ENCODE measurements at places on chromosomes 2 and 18.

DNA sequence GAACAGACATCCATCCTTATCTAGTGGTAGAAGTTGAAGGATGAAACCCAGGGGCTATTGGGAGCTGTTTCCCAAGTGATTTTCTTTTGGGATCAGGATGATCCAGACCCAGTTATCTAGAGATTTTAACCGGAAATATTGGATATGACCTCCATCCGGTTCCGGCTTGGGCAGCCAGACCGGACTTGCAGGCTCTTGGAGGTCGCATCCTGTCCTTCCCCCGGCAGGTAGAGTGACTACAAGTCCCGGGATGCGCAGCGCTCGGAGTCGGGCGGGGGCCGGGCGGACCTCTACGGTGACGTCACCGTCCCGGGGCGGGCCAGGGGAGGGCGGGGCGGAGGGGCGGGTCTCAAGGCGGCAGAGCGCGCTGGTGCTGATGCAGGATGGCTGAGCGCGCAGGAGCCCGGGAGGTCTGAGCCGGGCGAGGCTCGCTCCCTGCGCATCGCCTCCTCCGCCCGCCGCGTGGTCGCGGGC is at the start of gene KIF5C:
Gene KIF5C, plus strand, starts transcription at position 360 of the 474 bp plus-strand sequence. CDS start 391 bp downstream, outside the sequence.
- DNase-seq, result peak; percentile 69

- peak; percentile 97 for DNase-seq
These were observed 85.3 kb downstream of the CDC42EP3 start for GRCh38 chr2:37585982-37586621.

DNA sequence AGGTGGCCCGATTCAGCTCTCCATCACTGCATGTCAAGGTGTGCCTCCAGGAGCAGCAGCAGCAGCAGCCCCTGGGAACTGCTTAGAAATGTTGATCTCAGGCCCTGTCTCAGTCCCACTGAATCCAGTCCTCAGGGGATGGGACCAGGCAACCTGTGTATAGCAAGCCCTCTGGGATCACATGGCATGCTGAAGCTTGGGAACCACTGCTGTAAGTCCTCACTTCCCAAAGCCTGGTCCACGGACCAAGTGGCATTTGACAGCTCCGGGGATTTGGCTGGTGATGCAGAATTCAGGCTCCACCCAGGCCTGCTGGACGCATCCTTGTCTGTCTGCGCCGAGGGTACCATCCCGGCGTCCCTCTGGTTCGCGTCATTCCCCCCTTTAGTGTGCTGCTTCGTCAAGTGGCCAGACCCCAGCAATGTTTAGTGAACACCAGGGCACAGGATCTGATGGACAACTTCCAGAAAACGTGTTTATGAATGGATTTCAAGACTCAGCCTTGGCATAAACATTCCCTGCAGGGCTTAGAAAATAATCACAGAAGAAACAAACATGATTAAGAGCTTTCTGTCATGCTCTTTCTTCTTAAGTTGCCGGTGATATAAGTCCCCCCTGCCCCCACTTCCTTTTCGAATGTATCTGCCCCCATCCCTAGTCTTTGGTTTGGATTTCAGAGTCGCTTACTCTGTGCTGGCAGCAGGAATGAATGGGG is 234.0 kb downstream of the GBX2 start:
- no peak for DNase-seq

DNA sequence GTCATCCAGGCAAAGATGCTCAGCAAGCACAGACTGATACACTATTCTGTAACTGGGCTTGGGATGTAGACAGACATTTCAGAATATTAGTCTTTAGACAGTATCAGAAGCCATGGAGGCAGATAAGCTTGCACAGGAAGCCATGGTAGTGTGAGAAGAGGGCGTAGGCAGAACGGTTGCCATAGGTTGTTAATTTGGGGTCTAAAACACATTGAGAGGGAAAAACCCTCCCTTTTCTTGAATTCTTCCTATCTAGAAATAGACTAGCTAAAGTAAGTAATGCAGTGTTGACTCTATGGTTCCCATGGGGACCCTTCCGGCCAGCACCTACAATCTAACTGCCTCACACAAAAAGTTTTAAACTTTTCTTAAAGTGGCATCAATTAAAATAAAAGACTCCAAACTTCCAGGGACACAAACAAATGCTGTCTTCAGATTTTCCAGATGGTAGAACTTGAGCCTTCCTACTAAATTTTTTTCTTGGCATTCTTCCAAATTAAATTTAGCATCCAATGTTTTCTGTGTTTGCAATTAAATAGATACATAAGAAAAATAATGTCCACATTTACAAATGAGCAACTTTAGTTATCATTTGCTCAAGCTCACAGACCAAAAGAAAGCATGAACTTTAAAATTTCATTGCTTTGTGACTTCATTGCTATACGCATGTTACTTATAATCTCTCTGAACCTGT is 1.9 kb downstream of the PRKRA start:
- no peak for DNase-seq

DNA sequence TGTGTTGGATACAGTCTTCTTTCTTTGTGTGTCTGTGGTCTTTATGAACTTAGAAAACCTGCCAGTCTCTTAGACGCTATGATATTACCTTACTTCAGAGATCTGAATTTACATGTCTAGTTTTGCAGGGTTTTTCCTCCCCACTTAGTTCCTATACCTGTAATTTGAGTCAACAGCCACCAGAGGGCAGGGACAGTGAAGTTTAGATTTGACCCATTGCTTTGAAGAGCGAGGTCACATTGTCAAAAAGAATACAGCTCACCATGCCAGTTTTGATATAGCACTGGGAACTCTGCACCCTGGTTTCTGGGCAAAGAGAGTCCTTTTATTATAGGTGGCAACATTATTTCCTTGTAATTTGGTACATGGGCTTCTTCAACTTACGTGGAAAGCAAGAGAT is 102.3 kb downstream of the MAPK4 start:
- DNase-seq, result peak; percentile 31

DNA sequence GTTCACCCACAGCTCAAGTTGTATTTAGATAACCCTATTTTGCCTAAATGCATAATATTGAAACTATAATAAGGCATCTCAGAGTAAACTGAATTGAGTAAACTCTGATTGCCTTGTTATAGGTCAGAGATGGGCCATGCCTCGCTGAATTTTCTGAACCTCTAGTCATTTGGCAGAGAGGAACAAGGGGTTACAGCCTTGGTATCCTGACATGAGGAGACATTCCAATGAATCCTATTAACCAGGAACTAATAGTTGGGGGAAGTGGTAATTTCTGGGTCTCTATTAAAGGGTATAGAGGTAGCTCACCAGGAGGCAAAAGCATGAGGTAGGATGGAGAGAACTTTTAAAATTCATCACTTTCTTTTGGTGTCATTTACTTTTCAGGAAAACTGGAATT is 227.4 kb upstream of the CHST9 start:
- DNase-seq, result no peak

DNA sequence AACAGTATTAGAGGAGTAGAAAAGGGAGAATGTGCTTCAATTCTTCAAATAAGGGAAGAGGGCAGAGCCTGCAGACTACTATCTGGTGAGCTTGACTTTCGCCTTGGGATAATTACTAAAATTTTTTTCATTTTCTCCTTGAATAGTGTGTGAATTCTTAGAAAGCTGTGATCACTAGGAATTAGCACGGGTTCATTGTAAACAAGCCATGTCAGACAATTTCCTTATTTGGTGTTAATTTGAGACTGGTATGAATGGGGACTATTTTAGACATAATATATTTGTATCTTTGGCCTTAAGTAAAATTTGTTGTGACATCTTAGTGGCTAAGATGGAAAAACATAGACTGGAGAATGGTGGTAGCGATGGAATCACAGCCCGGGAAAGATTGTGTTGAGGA is 66.6 kb downstream of the MYO3B start:
- DNase-seq, result no peak

DNA sequence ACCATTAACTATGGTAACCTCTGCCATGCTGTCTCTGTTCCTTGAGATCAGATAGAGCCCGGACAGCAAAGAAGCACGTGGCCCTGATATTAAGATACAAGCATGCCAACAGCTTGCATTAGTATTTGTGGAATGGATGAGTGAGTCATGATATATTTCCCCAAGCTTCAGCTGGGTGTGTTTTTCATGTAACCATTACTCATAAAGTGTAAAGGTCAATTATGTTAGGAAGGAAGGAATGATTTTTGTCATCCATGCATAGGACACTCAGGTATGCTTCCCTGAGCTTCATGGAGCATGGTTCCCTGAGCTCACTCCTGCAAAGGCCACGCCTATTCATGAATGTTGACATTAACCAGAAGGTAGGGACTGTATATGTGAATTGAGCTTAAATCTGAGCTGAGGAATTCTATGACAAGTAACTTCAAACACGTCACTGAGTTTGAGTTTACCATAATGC is 74.6 kb downstream of the ARL4C start:
- DNase-seq, result peak; percentile 91

- DNase-seq, result peak; percentile 52
These were observed 162.8 kb downstream of the OSR1 start for GRCh38 chr2:19195661-19196060.

DNA sequence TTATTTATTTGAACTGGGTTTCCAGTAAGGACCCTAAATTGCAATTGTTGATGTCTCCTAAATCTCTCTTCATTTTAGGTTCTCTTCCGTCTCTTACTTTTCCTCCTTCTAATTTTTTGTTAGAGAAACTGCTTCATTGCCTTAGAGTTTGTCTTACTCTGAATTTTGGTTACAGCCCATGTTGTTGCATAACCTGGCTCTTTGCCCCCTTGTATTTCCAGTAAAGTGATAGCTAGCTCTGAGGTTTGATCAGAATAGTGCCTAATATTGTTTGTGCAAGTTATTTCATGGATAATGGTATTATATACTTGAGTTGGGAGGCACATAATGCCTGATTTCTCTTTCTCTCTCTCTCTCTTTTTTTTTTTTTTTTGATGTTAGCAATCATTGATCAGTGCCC is 71.8 kb downstream of the MGAT5 start:
- DNase-seq, result no peak

GRCh38 chr2:128687565-128687964 is 368.9 kb upstream of the HS6ST1 start:
- no peak for DNase-seq

- peak; percentile 20 for DNase-seq
These were observed 163.6 kb upstream of the SIX2 start for GRCh38 chr2:45172760-45173392.

DNA sequence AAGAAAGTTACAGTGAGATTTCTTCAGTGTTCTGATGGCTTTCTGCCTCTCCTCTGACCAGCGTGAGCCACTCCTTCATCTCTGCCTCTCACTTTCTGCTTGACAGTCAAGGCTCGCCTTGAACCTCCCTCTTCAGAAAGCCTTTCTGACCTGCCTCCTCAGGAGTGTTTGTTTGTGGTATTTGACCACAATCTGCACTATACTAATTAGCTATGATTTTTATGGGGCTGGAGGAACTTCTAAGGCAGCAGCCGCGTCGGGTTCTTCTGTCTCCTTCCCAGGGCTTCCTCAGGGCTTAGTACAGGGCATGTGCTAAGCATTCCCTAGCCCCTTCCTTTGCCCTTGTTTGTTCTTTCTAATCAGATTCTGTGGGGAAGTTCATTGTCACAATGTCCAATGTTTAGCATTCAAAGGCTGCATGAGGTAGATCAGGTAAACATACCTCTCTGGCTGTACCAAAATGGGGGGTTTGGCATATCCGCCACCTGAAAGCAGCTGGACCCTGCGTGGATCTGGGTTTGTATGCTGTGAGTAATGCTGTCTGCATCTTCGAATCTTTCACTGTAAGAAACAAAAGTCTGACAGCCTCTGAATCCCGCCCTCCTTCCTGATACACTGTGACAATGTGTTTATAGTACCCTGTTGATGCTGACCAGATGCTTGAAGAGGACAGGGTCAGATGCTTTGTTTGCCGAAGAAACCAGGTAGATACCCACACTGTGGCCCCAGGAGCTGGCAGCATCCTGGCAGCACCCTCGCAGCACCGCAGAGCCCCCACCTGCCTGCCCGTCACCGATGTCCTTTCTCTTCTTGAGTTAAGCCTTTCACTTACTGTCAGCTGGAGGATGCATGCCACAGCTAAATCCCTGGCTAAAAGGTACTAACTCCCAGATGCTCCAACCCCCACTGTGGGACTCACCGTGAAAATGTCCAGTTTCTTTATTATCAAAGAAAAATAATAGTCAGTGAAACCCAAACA is 260.8 kb upstream of the HDAC4 start:
- no peak for DNase-seq

GRCh38 chr2:64474121-64474571 is 20.2 kb downstream of the LGALSL start:
- no peak for DNase-seq

GRCh38 chr2:164792316-164793170 is 49.1 kb downstream of the COBLL1 start:
- DNase-seq, result peak; percentile 16

DNA sequence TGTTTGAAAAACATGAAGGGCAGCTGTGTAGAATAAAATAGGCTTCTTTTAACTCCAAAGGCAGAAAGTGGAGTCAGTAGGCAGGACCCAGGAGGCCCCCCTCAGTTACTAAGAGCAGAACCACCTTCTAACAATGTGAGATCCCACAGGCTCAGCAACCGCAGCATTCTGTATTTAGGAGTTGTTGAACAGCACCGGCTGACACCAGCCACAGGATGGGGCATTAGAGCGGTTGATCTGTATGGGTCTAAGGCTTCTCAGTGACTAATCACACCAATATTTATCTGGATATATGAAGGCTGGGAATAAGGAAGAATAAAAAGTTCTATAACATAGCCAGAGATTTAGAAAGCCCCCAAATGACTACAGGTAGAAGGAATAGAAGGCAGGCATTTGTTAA is 51.7 kb downstream of the MYO5B start:
- no peak for DNase-seq

GRCh38 chr2:230677201-230677946 is 35.3 kb upstream of the CAB39 start:
- peak; percentile 73 for DNase-seq

- DNase-seq, result peak; percentile 56
These were observed 244.5 kb downstream of the TCF4 start for GRCh38 chr18:55343396-55344073.

GRCh38 chr2:5673145-5674025 is 18.8 kb upstream of the SOX11 start:
- no peak for DNase-seq

- peak; percentile 46 for DNase-seq
These were observed 24.0 kb downstream of the PKDCC start for GRCh38 chr2:42071791-42072190.

DNA sequence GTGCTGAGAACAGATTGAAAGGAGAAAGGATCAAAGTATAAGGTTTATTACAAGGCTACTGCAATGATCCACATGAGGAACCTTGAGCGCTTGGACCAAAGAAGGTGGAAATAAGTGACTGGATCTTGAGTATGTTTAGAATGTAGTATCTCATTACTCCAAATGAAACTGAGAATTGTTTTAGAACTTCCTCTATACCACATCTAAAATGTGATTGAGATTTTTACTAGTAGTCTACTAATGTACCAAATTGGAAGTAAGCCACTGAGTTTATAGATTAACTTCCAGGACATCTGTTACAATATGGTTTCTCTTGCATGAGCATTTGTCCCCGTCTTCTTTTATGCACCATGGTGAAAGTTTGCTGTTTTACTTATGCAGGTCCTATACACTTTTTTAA is 300.5 kb downstream of the SUCLG1 start:
- DNase-seq, result no peak

- DNase-seq, result no peak
These were observed 598 bp upstream of the WBP1 start for GRCh38 chr2:74457549-74458131.

GRCh38 chr2:182559623-182560022 is 132.8 kb upstream of the PDE1A start:
- DNase-seq, result peak; percentile 74

Data from fibroblast of mammary gland (primary cell).